Stimulated activated CD8-positive, alpha-beta memory T cell treated with anti-CD3 and anti-CD28 coated beads, Interleukin-15, amount 100 ng/mL, for 24 hours (primary cell): ENCODE measurements at places on chromosomes 1 and 21.
A peak's percentile ranks its signal among the peaks of the same experiment; 100 is the strongest.

DNA sequence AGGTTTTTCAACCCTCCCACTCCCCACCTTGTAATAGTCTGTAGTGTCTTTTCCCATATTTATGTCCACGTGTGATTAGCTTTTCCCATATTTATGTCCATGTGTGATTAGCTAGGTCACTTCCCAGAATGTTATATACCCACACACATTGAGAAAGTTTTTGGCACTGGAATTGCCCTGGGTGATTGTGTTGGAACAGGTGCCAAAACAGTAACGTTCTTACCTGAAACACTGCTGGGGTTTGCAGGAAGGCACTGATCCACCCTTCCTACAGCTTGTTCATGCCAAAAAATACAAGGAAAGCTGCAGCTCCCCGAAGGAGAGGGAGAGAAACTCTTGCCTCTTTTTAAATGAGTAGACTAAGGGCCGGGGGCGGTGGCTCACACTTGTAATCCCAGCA lies 68.0 kb upstream of the CXADR start:
- DNase-seq = no peak

- DNase-seq = no peak
Measured at GRCh38 chr1:67647036-67647798, 37.8 kb upstream of the GADD45A start.

DNA sequence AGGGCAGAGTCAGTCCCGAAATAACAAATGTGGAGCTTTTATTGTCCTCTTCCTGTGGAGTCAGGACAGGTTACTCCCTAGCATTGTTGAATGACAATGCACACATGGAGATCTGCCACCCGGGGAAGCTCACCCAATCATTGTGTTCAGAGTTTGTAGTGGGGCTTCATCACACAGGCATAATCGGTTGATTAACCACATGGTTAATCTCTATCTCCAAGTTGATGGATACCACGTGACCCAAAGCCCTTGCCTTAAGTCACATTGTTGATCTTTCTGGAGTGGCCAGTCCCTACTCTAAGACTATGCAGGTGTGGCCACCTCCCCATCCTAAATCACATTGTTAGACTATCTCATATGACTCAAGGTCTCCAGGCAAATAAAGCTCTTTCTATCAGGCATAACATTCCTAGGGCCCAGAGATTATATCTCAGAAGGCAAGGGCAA lies 2.6 kb upstream of the C1orf141 start:
- no peak for DNase-seq

- no peak for DNase-seq
Measured at GRCh38 chr1:24289937-24290595, 29.1 kb upstream of the GRHL3 start.

GRCh38 chr1:74579425-74579824 lies 67.0 kb upstream of the LRRC53 start:
- DNase-seq = no peak

GRCh38 chr1:69502991-69503390 lies 64.7 kb upstream of the LRRC7 start:
- no peak for DNase-seq

DNA sequence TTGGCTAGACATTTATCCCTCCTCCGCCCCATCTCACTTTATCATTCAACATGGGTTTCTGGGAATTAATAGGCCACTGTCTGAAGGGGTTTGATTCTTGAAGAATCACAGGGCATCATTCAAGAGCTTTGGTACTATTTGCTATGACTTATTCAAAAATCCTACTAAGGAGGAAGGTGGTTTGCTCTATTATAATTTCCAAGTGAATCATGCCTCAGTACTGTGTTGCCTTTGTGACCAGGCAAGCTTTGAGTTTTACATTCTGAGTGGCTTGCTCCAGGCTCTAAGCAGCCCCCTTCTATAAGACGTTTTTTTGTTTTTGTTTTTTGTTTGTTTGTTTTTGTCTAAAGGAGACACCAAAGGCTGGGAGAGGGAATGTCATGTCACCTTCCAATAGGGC lies 2.6 kb downstream of the C1orf21 start:
- no peak for DNase-seq

DNA sequence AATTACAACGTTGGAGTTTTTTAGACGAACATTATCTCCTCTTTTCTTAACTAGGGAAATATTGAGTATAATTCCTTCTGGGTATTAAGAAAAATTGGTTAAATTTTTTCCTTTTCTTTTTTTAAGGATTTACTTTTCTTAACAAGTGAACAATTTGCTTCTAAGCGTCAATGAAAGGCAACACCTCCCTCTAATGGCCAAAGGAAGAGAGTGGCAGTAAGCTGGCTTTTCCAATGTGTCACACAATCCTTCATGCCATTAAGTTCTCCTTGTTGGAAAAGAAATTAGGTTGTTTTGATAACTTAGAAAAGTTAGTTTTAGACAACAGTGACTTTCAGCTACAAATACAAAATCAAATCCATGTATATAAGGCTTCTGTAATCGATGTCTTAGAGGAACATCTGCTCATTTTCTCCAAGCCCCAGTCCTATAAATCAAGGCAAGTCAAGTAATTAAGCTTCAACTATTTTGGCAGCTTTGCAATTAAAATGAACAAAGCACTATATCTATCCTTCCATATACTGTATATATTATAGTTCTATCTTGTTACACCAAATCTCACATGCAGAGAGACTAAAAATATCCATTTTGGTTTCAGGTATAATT lies 62.8 kb downstream of the EDEM3 start:
- DNase-seq = no peak

- DNase-seq = no peak
Measured at GRCh38 chr1:11533790-11534787, 55.1 kb downstream of the DISP3 start.

DNA sequence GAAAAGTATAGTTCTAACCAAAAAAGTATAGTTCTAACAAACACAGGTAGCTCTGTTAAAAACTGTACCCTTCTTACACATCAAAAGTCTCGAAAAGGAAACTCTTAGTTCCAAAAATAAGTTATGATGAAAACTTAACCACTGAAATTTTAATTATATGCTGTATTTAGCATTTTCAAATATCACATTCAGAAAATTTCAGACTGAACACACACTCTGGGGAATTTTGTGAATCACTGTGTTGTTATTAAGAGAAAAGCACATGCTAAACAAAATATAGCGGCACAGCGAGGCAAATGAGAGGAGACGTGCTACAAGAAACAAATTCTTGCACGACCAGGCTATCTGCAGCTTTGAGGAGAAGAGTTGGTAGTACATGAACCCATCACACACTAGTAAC lies 30.4 kb downstream of the VAV3 start:
- DNase-seq = no peak

DNA sequence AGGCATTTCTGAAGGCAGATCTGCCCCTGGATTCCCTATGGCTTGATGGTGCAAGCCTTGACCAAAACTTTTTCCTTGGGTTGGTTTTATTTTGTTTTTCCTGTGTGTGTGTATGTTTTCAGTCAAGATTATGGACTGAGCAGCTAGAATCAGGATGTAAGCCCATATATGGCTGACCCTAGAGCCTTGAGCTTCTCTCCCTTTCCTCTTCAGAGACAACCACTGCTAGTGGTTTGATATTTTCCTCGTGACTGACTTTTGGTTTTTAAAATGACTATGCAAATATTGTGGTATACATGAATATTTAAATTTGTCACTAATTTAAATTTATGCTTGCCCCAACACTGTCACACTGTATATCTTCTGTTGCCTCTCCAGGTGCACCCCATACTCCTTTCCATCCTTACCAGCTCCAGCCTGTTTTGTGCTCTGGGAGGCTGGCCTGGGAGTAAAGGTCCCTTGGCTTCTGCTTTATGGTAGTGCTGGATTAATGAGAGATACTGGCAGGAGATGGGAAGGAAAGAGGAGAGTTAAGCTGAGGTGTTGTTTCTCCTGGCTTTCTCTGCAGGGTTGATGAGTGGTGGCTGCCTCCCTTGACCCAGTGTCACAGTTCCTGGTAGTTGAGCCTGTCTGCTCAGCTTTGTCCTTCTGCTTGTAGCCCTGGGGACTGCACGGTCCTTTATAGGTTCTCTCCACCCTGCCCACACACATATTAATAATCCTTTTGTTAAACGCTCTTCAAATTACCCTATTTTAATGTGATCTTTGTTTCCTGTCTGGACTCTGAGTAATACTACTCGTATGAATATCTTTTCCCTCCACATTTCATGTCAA lies 44.4 kb downstream of the RWDD3 start:
- no peak for DNase-seq

DNA sequence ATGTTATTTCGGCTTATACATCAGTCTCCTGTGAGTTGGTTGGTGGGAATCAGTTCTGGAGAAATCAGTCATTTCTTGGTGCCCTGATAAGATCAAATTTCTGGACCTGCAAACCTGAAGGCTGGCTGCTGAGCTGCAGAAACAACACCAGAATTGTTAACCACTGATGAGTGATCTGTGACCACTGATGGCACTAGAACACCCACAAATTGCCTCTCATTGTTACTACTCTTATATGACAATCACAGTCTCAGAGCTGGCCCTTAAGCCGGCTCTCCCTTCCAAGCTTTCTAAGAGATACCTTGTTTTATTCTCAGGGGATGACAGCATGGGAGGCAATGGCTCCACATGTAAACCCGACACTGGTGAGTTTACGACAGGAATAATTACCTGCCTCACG lies 1.9 kb downstream of the C1orf162 start:
- DNase-seq = no peak

- DNase-seq = no peak
Measured at GRCh38 chr1:43913666-43914360, 19.8 kb upstream of the ARTN start.

- DNase-seq = no peak
Measured at GRCh38 chr1:47351305-47351704, 17.7 kb downstream of the CMPK1 start.

GRCh38 chr1:161082996-161083747 lies 6.2 kb downstream of the NECTIN4 start:
- DNase-seq = no peak

- no peak for DNase-seq
Measured at GRCh38 chr21:32693581-32693980, 34.2 kb downstream of the SYNJ1 start.

DNA sequence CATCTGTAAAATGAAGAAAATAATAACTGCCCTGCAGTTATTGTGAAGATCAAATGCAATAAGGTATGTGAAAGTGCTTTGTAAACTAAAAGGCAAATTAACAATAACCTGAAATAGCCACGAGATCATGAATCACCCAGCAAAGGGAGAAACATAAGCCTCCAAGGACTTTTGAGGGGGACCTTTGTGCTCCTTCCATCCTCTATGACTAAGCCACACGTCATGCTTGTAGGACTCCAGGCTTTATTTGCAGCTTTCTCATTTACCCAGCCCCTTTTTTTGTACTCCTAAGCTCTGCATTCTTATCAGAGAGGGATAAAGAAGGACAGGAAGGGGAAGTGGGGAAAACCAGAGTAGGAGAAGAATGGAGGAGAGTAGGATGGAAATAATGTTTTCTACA lies 115.1 kb downstream of the PROX1 start:
- no peak for DNase-seq

- no peak for DNase-seq
Measured at GRCh38 chr1:168792142-168792541, 63.1 kb upstream of the DPT start.

GRCh38 chr1:82836213-82836972 lies 1035.7 kb downstream of the ADGRL2 start:
- DNase-seq = no peak

DNA sequence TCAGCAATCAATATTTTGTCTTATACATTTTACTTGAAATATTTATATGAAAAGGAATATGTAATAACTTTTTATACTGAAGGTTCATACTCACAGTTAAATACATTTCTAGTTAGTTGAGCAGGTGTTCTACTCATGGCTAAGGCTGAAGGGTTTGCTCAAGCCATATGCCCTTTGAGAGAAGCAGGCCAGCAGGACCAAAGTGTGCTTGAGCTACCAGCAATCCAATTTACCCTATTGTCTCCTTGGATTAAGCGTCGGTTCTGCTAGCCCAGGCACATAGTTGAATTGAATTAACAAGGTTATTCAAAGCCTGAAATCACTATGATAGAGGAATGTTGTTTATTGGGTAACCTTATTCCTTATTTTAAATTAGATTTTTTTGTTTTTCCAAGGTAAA lies 151.5 kb upstream of the BACE2 start:
- DNase-seq = no peak

- no peak for DNase-seq
Measured at GRCh38 chr1:170555370-170555769, 23.4 kb downstream of the GORAB start.

GRCh38 chr1:181189691-181190363 lies 101.3 kb downstream of the IER5 start:
- DNase-seq = peak; percentile 83

DNA sequence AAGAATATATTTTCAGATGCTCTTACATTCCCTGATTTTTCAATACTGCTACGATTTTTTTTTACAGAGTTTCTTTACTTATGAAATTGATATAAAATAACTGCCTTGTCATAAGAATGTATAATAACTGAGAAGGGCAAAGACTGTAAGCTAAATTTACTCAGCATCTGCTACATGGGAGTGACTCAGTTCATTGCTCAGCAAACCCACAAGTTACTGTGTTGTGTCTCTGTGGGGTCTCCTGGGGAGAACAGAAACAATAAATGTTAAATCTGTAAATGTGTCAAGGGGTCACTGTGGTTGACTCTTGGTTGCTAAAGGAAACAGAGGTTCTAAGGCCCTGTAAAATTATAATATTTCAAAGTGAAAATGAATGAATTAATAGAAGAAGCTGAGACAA lies 210.3 kb upstream of the CACYBP start:
- no peak for DNase-seq
